Neural progenitor cell (in vitro differentiated cells): ENCODE measurements at places on chromosomes 5 and 9.

GRCh38 chr5:43193181-43193893, 1.3 kb downstream of the NIM1K start:
- DNase-seq: peak; percentile 56

DNA sequence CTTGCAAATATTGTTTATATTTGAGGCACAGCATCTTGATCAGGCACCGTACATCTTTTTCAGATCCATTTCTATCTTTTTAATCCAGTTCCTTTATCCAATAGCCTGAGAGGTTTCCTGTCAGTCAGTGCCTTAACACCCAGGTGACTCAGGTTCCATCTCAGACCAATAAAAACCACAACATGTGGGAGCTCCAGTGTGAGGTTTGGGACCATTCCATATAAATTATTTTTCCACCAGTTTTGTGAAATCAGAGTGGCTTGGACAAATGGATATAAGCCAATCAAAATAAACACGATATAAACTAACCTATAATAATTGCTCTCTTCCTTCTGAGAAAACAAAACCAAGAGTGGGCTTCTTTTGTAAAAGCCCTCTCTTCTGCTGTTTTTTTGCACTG, 351.3 kb downstream of the NTRK2 start:
- DNase-seq: no peak

GRCh38 chr9:107681988-107682387, 192.4 kb upstream of the KLF4 start:
- peak; percentile 13 for DNase-seq

- no peak for DNase-seq
These were observed 163.1 kb downstream of the PBX3 start for GRCh38 chr9:125910286-125910685.

GRCh38 chr5:16883176-16883575, 52.9 kb downstream of the MYO10 start:
- no peak for DNase-seq

GRCh38 chr5:123119334-123119986, 30.4 kb downstream of the PRDM6 start:
- peak; percentile 74 for DNase-seq

DNA sequence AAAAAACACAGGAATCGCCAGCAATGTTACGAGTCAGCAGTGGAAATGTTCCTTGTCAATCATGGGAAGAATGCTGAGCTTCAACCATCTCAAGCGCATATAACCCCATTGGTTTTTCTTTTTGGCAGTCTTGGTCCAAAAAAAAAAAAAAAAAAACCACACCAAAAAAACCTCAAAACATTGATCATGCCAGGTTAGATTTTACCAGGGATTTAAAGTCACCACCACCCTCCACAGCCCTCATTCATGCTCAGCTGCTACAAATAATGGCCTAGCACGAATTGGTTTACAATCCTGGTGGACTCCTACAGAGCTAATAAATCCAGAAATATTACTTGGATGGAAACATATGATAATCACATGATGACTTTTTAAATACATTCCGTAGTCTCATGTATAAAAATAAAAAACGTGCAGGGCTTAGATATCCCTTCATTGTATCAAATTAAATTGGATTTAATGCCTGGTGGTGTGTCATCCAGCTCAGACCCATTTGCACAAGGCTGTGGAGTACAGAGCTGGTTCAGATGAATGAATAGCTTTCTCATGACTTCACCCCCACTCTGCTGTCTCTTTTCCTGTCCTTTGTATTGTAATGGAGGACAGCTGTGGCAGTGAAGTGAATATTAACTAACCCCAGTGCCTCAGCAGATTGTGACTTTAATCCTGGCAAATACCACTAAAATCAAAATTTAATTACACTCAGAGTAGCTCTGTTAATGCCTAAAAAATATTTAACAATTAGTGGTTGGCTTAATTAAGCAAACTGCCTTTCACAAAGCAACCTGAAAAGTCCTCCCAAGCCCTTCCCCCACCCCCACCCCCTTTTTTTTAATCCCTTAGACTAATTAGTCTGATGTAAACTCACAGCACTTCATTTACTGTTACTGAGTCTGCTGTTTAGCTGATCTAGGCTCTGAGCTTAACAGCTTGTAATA, 626.5 kb upstream of the ZNF608 start:
- peak; percentile 81 for DNase-seq

- DNase-seq: no peak
These were observed 24.6 kb downstream of the SERINC5 start for GRCh38 chr5:80231243-80231642.

DNA sequence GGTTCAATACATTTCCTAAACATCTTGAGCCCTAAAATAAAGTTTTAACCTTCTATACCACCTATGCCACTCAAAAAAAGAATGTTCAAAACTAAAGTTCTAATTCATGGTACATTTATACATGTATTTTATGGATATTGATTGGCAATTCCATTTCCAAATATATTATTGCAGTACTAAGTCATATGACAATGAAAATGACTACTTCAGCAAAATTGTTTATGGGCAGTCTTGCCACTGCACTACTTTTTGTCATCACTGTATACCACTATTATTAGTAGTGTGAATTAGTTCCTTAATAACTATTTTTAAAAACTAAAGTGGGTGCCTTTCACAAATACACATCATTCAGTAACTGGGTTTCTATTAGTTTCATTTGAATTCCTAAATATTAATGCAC, 199.6 kb upstream of the CYLC2 start:
- no peak for DNase-seq

DNA sequence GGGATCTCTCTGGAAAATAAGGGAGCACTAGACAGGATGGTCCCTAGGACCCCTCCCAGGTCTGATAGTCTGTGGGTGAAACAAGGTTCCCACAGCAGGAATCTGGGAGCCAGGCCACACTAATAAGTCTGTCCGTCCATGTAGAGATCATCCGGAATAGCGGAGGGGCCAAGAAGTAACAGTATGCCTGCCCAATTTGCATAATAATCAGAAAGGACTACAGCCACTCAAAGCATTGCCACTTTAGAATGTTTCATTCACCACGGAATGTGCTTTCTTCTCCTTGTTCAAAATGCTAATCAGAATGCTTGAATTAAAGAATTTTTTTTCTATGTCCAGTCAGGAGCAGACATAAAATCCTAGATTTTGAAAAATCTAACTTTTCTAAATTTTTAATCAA, 254.9 kb downstream of the ACTL7B start:
- DNase-seq: peak; percentile 10
